ENCODE measurements at places on chromosomes 3 and 15.

GRCh38 chr3:158488670-158489069 is 82.3 kb upstream of the MLF1 start:
- no peak for DNase-seq

DNA sequence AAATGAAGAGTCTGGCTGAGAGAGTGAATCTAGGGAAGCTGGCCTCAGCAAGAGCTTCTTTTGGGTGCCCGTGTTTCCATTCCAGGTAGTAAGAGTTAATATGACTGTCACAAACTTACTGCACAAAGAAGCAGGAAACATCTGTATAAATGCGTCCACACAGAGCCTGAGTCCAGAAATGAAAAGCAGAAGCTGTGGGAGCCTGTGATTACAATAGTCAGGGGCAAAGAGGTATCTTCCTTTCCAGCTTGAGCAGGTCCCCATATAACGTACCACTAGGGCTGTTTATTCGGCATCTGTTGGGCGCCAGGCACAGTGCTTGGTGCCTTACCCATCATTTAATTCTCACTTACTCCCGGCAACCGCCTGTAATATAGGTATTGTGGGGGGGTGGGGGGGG is 40.5 kb upstream of the B3GNT5 start:
- DNase-seq, result no peak

GRCh38 chr3:189720736-189721417 is 89.7 kb downstream of the TP63 start:
- DNase-seq, result no peak

- no peak for DNase-seq
Observed at GRCh38 chr3:134014270-134014669, 15.5 kb downstream of the SLCO2A1 start.

DNA sequence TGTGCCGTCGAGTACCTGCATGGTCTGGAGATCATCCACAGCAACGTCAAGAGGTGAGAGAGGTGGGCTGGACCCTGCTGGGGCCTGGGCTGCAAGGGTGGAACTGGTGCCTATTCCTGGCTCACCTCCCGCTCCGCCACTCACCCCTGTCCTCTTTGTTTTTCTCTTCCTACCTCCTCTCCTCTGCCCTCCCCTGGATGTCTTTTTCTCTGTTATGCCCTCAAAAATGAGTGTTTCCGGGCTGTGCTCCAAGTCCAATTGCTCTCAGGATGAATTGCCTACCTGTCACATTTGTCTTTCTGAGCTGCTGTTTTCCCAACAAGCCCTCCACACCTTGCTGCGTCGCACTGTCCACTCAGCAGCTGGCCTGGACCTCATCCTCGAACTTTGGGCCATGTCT is 28.5 kb upstream of the TATDN2 start:
- no peak for DNase-seq

DNA sequence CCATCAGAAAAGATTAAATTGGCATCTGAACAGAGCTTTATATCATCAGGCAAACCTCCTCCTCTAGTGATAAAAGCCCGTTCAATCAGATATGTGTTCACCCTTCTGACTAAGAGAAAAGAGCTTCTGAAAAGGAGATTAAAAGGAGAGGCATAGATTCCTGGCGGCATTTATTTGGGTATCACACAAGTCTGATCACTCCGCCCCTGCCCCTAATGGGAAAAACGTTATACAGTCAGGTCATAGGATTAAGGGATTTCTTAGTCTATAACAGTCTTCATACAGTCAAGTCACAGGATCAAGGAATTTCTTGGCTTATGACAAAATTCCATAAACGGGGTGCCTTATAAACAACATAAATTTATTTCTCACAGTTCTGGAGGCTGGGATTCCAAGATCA is 295.4 kb upstream of the SATB1 start:
- no peak for DNase-seq

DNA sequence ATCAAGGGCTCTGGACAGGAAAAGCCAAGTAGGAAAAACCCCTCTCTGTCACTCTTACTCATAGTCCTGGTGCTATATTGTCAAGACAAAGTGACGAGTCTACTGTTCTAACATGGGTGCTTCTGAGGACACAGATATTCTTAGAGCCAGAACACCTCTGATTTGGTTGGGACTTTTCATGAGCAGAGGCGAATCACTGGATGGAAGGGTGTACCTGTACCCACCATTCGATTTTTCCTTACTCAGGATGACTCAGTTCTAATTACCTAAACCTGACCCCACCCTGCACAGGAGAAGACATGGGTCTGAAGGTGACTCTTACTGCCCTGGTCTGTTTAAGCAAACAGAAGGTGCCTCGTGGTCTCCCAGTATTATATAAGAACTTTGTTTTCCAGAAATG is 58.5 kb downstream of the ABCC5 start:
- no peak for DNase-seq

DNA sequence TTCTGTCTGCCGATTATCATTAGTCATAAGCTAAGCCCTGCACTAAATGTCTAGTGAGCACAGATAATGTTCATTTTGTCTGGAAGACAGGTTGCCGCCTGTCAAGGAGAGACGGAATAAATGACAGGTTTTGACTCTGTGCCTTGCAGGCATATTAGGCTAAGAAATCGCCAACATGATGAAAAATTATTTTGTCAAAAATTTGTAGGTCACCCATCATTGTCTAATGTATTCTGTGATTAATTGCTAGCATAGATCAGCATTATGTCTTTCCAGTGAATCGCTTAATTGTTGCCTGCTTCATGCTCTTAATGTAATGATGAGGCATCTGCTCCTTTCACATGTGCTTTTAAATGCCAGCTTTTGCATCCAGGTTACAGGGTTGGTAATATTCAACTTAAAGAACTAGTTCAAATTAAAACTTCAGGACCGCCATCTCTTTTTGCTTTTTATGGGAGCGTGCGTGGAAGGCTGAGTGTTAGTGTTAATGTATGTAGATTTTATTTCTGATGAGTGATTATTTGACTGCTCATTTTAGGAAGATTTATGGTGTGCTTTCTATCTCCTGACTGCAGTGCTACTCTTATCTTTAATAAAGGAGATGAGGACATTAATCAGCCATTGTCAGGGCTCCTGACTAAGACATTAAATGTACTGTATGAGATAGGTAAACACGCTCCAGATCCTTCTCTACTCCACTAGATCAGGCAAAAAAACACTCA is 120.8 kb upstream of the MEIS2 start:
- DNase-seq, result no peak

- no peak for DNase-seq
Observed at GRCh38 chr15:76642671-76643070, 262.5 kb downstream of the SCAPER start.

- peak; percentile 36 for DNase-seq
Observed at GRCh38 chr3:180433152-180433551, 168.8 kb upstream of the TTC14 start.

DNA sequence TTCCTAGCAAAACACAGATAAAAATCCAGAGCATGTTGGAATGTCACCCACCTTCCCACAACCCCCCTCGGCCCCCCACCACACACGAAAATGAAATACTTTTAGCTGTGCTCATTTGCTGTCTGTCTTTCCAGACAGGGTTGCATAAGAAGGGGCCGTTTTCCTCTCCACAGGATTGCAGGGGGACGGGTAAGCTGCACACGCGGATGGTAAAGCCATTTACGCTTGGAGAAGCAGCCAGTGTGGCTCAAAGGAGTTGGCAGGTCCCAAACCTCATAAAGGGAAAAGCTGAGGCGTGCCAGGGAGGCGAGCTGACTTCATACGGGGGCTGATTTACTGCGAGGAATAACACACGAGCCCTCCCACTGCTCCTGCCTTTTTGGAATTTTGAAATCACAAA is 47.4 kb upstream of the ITGA11 start:
- DNase-seq, result no peak

- DNase-seq, result peak; percentile 54
Observed at GRCh38 chr3:9397906-9398699, 688 bp downstream of the SETD5 start.

DNA sequence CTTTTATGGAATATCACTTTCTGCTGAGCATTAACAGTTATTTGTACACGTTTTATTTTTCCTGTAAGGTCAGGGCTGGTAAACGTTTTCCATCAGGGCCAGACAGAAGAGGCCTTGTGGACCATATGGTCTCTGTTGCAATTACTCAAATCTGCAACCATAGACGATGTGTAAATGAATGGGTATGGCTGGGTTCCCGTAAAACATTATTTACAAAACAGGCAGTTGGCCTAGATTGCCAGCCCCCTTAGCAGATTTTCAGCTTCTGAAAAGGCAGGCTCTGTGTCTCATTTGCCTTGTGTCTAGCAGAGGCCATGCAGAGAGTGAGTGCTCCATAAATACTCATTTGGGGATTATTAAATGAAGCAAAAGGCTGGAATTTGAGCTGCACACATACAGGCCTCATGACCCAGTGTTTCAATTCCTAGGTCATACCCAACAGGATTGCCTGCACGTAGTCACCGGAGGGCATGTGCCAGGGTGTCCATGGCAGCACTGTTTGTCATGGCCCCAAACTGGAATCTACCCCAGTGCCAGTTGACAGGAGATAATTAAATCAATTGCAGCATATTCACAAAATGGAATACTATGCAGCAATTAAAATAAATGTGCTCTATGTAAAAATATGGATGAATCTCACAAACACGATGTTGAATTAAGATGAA is 51.3 kb downstream of the GPD1L start:
- DNase-seq, result no peak

DNA sequence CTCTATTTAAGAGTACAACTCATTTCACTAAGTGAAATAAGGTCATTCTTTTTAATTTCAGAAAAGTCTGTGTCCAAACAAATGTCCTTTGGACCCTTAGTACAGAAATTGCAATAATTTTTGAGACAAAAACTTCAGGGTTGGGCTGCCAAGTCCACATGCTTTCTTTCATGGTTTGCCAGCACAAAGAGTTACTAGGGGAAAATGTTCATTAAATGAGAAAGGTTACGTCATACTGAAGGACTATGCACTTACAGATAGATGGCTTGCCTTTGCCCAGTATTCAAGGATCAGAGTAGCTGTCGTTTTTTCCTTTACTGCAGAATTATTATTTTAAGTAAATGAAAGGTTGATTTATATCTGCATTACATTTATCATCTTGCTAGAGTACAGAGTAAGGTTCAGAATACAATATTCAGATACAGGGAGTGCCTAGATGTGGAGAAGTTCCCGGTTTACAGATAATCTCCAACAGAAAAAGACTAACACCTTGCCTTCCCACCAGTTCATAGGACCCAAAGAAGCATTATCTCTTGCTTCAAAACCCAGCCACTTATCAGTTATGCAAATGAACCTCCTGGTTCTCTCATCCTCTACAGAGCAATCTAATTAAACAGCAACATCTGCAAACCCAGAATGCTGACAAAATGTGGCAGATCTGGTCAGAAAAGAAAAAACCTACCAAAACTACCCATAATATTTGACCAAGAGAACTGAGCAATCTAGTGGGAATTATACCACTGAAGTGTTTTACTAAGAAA is 179.3 kb downstream of the FRMD5 start:
- DNase-seq, result no peak

DNA sequence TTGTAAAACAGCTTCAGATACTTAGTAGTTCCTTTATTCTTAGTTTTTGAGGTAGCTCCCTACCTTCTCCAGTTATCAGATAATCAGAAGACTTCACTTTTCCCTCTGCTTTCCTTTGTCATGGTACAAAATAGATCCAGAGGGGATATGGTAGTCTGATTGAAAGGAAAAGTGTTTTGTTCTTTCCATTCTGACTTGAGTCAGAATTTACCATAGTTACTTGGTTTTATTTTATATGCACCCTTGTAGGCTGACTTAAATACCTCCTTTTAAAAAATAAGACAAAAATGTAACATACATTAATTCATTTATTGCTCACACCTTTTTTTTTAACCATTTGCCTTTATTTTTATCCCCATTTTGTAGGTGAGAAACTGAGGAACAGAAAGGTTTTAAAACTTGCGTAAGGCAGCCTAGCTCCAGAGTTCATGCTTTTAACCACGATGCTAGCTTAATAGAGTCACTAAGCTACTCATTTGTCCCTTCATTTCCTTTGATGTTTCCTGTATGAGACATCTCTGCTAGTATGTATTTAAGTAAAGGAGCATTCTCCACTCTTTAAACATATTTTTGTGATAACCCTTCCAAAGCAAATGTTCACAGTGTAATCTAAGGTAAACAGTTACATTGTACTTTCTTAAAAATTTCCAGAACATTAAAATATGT is 187.5 kb downstream of the KLHL25 start:
- no peak for DNase-seq

DNA sequence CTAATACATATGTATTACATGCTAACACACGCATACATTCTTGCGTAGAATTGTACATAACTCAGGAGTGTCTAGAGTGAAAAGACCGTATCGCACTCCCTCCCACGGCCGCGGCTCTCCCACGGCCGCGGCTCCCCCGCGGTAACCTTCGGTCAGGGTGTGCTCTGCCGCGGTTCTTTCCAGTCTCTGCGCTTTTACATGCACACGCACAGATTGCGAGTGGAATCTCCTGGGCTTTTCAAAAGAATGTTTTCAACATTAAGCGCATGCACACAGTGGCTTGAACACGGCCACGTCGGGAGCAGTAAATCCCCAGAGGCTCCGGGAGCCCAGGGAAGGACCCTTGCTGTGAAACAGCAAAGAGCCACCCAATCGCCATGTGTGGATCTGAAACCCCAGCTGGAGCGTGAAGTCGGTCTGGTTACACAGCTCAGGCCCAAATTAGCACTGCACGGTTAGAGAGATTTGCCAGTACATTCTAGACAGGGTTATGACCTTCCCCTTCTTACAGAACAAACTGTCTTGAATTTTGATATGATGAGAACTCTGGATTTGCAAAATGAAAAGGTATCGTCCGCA is 805 bp upstream of the RGMA start:
- no peak for DNase-seq

- DNase-seq, result no peak
Observed at GRCh38 chr3:23199649-23200048, 3.5 kb upstream of the UBE2E2 start.

DNA sequence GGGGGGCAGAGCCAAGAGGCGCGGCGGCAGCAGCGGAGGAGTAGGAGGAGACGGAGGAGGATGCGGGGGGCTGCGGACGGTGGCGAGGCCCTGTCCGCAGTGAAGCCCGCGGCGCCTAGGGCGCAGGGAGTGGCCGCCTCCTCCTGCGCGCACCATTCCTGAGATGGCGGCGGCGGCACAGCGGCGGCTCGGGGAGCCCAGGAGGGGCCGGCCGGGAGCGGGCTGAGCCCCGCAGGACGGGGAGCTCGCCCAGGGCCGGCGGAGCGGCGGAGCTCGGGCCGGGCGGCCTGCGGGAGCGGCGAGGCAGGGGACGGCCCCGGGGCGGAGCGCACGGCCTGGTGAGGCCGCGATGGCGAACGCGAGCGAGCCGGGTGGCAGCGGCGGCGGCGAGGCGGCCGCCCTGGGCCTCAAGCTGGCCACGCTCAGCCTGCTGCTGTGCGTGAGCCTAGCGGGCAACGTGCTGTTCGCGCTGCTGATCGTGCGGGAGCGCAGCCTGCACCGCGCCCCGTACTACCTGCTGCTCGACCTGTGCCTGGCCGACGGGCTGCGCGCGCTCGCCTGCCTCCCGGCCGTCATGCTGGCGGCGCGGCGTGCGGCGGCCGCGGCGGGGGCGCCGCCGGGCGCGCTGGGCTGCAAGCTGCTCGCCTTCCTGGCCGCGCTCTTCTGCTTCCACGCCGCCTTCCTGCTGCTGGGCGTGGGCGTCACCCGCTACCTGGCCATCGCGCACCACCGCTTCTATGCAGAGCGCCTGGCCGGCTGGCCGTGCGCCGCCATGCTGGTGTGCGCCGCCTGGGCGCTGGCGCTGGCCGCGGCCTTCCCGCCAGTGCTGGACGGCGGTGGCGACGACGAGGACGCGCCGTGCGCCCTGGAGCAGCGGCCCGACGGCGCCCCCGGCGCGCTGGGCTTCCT is at the start of gene GPR27:
Gene GPR27 (plus strand): TSS at position 155 of the 909 bp plus-strand sequence. CDS start 195 bp downstream, at position 350.
- DNase-seq, result peak; percentile 64

GRCh38 chr3:14533457-14533958 is 6.6 kb downstream of the GRIP2 start:
- DNase-seq, result no peak

All from cardiac muscle cell (in vitro differentiated cells and primary cell).